ENCODE measurements at places on chromosomes 6 and 20.

- peak; percentile 89 for DNase-seq
Observed at GRCh38 chr6:7052443-7053011, 55.2 kb upstream of the RREB1 start.

GRCh38 chr6:26431258-26432172 is 8.8 kb upstream of the BTN3A3 start:
- peak; percentile 52 for DNase-seq

- peak; percentile 4 for DNase-seq
Observed at GRCh38 chr6:30006170-30007131, 54.6 kb upstream of the POLR1H start.

DNA sequence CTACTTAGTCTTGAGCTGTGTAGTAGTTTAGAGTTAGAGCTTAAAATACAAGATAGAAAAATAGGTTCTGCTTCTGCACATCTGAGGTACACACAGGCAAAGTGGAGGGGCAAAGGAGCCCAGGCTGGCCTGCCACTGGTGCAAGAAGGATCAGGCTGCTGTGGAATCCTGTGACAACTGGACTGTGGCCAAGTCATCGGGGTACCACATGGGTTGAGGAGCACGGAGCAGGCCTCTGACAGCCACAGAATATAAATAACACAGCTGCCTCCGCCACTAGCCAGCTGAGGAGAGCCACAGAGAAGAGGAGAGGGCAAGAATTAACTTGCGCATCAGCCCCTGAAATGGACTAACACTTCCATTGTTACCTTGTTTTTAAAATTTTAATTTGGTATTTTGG is 206.0 kb upstream of the MARCKS start:
- DNase-seq, result no peak

GRCh38 chr6:42450477-42451332 is 1.0 kb downstream of the TRERF1 start:
- peak; percentile 49 for DNase-seq

- DNase-seq, result peak; percentile 6
Observed at GRCh38 chr20:21520702-21521595, 7.1 kb upstream of the NKX2-2 start.

GRCh38 chr20:50197463-50198179 is 7.0 kb downstream of the CEBPB start:
- no peak for DNase-seq

DNA sequence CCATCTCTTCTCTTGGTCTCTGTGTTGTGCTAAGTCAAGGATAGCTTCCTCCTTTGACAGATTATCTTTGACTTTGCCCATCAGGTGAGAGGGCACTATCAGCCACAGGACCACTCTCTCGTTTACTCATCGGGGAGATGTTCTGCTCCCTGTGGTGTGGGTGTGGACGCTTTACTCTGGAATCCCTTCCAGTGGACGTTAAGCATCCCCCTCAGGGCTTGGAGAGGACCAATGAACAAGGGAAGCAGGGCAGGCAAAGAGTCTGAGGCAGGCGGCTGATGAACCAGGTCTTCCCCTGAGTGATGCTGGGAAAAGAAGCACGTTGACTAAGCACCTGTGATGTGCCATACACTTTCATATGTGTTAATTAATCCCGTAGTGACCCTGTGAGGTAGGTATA is 21.0 kb upstream of the RNF24 start:
- DNase-seq, result no peak

GRCh38 chr6:635233-635632 is 21.7 kb downstream of the HUS1B start:
- DNase-seq, result no peak

DNA sequence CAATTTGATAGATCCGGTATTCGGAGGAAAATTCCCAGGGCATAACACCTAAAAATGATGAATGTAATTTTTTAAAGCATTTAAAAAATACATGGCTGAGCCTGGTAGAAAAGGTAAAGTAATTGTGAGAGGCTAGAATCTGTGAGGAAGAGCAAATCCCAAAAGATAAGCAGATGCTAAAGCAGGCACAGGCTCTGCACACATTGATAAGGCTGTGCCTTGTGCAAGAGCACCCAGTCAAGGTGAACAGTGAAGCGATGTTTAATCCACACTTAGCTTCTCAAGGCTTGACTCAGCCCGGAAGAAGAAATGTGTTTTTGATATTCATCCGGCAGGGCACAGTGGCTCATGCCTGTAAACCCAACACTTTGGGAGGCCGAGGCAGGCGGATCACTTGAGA is 5.1 kb upstream of the EPB41L2 start:
- DNase-seq, result no peak

DNA sequence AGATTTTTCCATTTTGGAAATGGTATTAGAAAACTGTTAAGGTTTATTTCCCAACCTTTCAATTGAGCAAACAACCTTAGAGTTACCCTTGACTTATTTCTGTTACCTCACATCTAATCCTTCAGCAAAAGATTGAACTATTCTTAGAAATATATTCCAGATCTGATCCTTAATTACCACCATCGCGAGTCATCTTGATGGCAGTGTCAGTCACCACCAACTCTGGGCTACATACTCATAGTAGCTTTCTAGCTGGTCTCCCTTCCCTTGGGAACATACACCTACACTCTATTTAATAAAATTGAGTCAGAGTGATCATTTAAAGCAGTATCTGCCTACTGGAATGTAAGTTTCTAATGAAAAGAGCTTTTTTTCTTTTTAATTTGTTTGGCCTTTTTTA is 308.2 kb downstream of the EYS start:
- no peak for DNase-seq

GRCh38 chr6:78693835-78694234 is 173.5 kb upstream of the IRAK1BP1 start:
- DNase-seq, result peak; percentile 8

- DNase-seq, result peak; percentile 3
Observed at GRCh38 chr20:61192337-61192950, 59.6 kb upstream of the CDH4 start.

DNA sequence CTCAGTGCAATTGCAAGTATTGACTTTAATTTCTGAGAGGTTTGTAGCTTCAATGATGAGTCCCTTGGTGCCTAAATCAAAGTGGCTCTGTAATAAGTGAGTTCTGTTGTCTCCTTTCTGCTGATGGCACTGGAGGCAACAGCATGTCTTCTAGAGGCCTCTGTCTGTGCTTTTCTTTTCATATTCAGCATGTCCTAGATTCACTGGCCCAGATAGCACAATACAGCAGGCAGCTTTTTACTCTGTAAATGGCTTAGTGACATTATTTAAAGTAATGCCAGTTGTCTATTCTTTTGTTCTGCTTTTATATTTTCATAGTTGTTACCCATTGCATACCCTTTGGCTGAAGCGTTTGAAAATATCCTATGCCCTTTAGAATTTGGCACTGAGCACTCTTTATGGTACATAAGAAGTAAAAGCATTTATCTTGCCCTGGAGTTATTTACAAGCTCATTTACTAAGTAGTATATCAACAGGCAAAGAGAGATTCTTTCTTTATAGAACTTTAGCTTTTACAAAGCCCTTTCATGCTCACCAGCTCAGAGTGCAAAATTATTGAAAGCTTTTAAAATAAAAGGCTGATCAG is 271.5 kb upstream of the KCNQ5 start:
- DNase-seq, result no peak

GRCh38 chr6:25472306-25472705 is 179.7 kb upstream of the SCGN start:
- DNase-seq, result peak; percentile 24

GRCh38 chr20:17419479-17420041 is 111.6 kb downstream of the BFSP1 start:
- no peak for DNase-seq
